ENCODE measurements at places on chromosomes 6 and 20.

- ATAC-seq, result no peak
Observed at GRCh38 chr6:92534109-92534508, 885.2 kb downstream of the EPHA7 start.

- ATAC-seq, result no peak
Observed at GRCh38 chr6:133286765-133287164, 45.6 kb downstream of the EYA4 start.

- ATAC-seq, result peak; percentile 81
Observed at GRCh38 chr6:148835920-148836441, 89.2 kb downstream of the UST start.

- no peak for ATAC-seq
Observed at GRCh38 chr6:96992343-96992730, 67.8 kb downstream of the KLHL32 start.

GRCh38 chr6:144131248-144131709 lies 19.0 kb upstream of the STX11 start:
- peak; percentile 94 for ATAC-seq

- ATAC-seq, result no peak
Observed at GRCh38 chr6:141133346-141133745, 999.4 kb upstream of the GJE1 start.

- no peak for ATAC-seq
Observed at GRCh38 chr20:62550087-62550632, 74.4 kb upstream of the GATA5 start.

- ATAC-seq, result no peak
Observed at GRCh38 chr20:2153326-2153725, 51.7 kb downstream of the STK35 start.

DNA sequence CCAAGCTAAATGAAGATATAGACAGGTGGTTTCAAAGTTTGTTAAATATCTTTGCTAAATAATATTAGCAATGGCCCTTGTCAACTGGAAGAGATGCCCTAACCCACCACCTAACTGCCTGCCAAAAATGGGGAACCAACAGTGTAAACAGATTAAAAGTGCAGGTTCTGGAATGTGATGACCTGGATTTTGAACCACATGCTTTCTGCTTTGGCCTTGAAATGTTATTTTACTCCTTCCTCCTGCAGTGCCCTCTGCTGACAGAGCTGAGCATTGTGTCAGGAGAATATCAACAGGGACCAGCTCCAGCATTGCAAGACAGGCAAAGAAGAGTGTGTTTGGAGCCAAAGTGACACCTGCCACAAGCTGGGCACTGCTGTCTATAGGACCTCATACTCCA lies 226.6 kb downstream of the MYLK4 start:
- no peak for ATAC-seq

- ATAC-seq, result no peak
Observed at GRCh38 chr20:48148916-48149672, 363.8 kb upstream of the SULF2 start.

DNA sequence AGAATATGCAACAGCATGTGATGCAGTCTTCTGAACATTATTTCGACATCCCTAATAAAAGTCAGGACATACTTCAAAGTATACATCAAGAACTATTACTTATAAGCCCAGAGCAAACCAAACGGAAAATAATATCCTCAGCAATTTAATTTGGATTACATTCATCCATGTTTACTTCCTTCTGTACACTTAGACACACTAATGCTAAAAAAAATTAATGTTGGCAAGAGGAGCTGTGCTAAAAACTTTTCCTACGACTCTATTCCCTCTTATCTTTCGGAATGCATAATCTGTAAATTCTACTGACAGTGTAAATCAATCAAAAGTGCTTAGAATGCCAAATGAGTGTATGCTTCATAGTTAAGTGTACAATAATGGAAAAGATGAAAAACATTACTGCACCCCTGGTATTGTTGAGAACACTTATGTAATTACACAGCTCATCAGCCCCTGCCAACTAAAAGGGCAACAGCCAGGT lies 301.2 kb upstream of the HSF2 start:
- ATAC-seq, result no peak

DNA sequence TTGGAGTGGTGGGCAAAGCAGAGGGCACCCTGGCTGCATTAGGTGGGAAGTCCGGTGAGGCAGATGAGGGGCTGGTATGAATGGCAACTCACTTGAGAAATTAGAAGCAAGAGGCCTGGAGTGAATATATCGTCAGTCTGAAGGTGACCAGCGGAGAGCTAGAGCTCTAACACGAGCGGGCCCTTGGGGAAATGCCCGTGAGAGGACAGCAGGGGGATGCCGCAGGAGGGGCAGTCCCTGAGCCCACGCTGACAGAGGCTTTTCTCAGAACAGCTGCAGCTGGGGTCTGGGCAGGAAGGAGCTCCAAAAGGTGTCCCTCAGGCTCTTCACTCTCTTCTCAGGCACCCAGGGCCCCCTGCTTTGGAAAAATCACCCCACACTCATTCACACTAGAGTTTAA lies 32.0 kb upstream of the CD93 start:
- ATAC-seq, result no peak

DNA sequence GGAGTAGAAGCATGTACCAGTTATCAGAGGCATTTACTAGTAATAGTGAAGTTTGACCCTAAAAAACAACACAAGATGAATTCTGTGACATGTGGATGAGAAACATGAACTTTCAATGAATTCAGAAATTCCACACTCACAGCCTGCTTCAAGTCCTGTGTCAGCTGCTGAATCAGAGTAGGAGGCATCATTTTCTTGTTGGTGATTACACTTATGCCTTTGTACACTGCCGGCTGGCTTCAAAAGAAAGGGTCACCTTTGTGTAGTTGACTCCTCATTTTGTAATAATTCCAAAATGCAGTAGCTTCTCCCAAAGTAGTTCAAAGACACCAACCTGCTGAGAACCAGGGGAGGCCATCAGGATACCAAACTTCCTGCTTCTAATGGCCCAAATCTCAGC lies 165.5 kb downstream of the BACH2 start:
- no peak for ATAC-seq

GRCh38 chr20:46375771-46376170 lies 30.6 kb downstream of the ELMO2 start:
- ATAC-seq, result no peak

- ATAC-seq, result no peak
Observed at GRCh38 chr20:1900321-1900801, 5.2 kb downstream of the SIRPA start.

DNA sequence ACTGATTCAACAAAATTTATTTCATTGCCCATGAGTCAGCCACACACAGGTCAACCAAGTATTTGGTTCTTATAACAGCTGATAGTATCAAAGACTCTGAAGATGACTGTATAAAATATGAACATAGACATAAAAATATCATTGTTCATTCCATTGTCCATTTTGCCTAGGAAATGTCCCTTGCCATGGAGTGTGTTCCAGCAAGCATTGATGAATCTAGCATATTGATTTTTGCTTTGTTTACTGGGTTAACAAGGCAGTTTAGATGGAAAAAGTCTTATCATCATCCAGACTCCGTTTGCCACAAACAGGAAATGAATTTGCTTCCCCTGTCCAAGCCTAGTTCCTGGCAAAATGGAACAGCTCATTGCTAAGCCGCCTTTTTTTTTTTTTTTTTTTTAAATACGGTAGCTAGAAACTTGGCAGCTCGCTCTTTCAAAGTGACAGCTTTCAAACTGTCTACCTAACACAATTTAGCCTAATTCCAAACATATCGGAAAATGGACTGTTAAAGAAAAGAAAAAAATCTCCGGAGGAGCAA lies 7.5 kb downstream of the F13A1 start:
- ATAC-seq, result no peak

DNA sequence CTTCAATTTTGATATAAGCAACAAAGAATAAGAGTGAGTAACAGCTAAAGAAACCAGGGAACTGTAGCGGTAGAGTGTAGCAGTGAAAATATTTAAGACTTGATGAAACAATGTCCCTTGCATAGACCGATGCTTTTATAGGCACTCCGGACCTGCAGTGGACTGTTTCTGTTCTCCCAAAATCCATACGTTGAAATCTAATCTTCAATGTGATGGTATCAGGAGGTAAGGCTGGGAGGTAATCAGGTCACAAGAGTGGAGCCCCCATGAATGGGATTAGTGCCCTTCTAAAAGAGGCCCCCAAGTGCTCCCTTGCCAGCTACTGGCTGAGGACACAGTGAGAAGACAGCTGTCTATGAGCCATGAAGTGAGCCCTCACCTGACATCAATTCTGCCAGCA lies 260.4 kb downstream of the ADGB start:
- ATAC-seq, result no peak

DNA sequence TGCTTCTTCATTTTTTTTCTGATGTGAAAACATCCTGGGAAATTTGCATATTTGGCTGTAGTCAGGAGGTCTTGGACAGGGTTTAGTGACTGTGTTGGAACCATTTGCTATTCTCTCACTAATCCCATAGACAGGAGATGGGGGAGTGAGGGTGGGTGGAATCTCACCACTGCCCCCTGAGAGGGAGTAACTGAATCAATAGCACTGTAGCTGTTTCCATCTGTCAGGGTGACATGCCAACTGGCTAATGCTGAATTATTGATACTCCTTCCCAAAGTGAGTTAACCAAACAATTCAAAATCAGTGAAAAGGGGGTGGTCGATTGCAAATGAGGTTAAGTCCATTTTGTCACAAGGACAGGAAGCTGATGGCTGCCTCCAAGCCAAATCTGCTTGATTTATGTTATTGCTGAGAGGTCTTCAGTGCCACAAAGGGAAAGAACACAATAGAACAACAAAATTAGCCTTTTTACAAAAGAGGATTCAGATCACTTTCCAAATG lies 55.1 kb upstream of the B3GAT2 start:
- ATAC-seq, result no peak

GRCh38 chr20:42051921-42052320 lies 433.7 kb upstream of the CHD6 start:
- no peak for ATAC-seq

GRCh38 chr6:139970591-139970991 lies 596.1 kb upstream of the CITED2 start:
- no peak for ATAC-seq

GRCh38 chr20:60583741-60584140 lies 625.5 kb downstream of the CDH26 start:
- no peak for ATAC-seq

DNA sequence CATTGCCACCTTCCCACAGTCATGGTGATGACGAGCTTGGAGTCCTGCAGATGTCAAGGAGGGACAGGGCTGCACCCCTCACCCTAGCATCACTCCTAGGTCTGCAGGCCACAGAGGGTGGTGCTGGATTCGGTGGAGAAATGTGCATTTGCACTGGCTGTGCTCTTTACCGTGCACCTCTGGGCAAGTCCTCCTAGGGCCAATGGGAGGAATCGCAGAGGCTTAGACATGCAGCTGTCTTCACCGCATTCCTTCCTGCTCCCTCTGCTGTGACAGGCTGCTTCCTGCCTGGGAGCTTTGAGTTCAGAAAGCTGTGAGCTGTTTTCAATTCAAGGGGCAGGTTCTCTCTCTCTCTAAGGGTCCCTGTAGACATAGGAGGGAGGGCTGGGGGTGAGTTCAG lies 85.1 kb downstream of the EDN3 start:
- ATAC-seq, result no peak

- no peak for ATAC-seq
Observed at GRCh38 chr6:21870076-21870730, 276.7 kb downstream of the SOX4 start.

GRCh38 chr20:2984956-2985661 lies 58.3 kb upstream of the GNRH2 start:
- ATAC-seq, result peak; percentile 15

GRCh38 chr6:164166996-164167395 lies 752.5 kb downstream of the QKI start:
- no peak for ATAC-seq

- ATAC-seq, result no peak
Observed at GRCh38 chr20:56409521-56409920, 2.5 kb upstream of the CASS4 start.

- ATAC-seq, result peak; percentile 92
Observed at GRCh38 chr6:143647191-143647590, 30.6 kb upstream of the PHACTR2 start.

DNA sequence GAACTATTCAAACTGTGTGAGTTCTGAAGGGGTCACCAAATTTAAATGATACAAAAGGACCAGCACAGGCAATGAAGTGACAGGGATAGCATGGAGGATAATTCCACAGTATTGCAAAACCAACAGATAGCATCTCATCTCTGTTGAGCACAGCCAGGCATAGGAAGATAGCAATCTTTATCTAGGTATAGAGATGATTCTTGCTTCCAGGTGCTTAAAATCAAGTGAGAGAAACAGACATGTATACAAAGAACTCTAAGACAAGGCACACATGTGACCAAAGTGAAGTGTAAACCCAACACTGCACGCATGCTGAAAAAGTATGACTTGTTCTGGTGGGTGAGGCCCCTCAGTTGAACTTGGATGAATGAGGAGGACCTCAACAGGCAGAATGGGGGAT lies 48.4 kb upstream of the ARMC2 start:
- ATAC-seq, result no peak

DNA sequence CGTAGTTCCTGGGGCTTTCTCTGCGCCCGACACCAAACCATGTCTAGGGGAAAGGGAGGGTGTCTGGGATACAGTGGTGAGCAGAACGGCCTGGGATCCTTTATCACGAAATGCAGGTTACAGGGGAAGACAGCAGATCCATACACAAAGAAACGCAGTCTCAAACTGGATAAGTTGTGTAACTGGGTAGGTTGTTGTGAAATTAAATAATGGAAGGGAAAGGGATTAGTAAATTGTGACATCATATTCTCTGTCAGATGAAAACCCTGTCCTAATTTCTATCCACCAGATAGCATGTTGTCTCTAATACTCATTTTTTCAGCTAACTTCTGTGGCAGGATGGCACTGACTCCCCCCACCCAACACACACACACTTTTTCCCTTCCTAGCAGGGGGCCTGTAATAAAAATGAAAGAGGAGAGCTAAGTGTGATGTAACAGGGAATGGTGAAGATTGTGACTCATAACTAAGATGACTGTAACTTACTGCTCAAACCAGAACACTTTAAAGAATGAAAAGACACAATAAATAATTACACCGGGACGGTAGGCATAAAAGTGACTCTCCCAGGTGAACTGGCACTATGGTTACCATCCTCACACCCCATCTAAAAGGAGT lies 769 bp upstream of the TRPC4AP start:
- peak; percentile 58 for ATAC-seq

GRCh38 chr6:156396068-156396771 lies 381.0 kb upstream of the ARID1B start:
- peak; percentile 59 for ATAC-seq

- ATAC-seq, result no peak
Observed at GRCh38 chr20:50646483-50646996, 44.8 kb downstream of the RIPOR3 start.

DNA sequence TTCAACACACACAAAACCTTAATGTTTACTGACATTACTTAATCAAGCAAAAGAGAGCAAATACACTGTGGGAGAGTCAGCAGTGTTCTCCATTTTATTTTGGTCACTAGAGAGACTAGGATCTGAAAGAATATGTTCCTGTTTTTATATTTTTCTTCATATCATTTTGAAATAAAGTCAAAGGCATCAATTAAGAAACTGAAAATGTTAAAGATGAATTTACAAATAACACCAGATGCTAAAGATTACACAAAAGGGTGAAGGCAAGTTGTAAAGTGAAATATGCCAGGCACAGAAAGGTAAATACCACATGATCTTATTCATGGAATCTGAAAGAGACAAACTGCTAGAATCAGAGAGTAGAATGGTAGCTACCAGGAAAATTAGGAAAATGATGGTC lies 60.3 kb upstream of the FABP7 start:
- no peak for ATAC-seq

Measured in activated T-helper 17 cell treated with anti-CD3 and anti-CD28 coated beads, Interleukin-2, amount 50 U/mL, for 72 hours (primary cell).